IMR-90 (cell line): ENCODE measurements at places on chromosomes 11 and 22. TPM values are rescaled to one million over a fixed set of nuclear protein-coding genes. Genes with fewer than 3 reads are reported as not detected.

Gene MYRF
- 1.6 and 1.7 TPM in 2 replicates for total RNA-seq

Gene MAP4K2
- 9.2 and 11.7 TPM in 2 replicates for total RNA-seq

- no peak for DNase-seq
Measured at GRCh38 chr11:74520927-74521665, 27.6 kb upstream of the LIPT2 start.

- DNase-seq, result no peak
Measured at GRCh38 chr11:7251836-7252682, at the start of gene SYT9. Gene SYT9, plus strand, starts transcription at chr11:7251904. Its CDS starts 283 bp downstream, at chr11:7252187.

DNA sequence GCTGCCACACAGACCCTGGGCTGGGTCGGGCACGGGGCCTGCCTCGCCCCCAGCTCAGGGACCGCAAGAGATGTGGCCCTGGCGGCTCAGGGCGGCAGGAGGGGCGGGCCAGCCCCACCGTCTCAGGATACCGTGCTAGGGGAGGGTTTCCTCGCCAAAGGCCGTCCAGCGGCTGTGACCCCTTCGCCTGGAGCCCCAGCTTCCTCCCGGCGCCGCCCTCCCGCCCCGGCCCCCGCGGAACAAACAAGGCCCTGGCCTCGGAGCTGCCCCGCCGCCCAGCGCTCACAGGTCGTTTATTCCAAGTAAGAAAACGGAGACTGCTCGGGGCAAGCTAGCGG is 543 bp upstream of the AP2A2 start:
- no peak for DNase-seq

DNA sequence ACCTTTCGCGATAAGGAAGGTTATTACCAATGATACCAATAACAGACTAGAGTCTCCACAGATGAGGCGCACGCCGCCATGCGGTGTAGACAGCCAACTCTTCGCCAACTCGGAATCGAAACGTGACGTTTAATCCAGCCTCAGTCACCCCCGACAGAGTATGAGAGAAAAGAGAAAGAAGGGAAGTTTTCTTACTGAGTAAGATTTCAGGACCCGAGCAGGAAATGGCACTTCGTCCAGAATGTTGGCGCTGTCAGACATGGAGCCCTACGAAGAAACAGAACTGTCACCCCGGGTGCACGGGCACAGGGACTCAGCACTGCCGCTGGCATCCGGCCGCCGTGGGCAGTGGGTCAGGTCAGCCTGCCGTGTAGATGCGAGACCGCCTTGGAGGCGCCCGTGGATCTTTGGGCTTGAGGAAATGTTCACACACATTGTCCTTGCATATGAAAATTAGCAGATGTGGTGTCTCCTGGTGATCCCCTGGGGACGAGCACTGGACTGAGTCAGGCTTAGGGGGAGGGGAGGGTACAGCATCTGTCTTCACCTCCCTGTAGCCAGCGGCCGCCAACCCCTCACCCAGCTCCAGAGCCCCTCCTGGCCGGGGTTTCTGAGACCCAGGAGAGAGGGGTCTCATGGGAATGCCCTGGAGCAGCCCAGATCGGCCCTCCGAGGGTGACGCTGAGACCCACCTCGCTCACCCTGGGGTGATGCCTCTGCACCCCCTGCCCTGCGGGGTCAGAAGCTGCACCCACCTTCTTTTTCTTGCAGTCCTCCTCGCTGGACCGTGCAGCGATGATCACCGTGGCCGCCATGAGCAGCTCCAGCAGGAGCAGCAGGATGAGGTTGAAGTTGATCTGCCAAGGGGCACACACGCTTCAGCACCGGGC is 8.3 kb downstream of the MLC1 start:
- no peak for DNase-seq
